ENCODE measurements at places on chromosomes 12 and 14.

DNA sequence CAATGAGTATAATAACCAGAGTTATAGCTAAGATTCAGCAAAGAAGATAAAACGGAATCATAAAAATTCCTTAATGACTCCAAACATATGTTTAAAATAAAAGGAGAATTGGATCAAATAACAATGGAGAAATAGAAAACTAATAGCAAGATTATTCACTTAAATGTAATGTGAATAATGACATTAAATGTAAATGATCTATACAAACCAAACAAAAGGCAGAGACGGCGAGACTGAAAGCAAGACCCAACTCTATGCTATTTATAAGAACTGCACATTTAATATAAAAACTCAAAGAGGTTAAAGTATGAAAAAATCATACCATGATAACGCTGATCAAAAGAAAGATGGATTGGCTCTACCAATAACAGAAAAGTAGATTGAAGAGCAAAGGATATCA, 3.9 kb upstream of the TSHR start:
- no peak for DNase-seq

DNA sequence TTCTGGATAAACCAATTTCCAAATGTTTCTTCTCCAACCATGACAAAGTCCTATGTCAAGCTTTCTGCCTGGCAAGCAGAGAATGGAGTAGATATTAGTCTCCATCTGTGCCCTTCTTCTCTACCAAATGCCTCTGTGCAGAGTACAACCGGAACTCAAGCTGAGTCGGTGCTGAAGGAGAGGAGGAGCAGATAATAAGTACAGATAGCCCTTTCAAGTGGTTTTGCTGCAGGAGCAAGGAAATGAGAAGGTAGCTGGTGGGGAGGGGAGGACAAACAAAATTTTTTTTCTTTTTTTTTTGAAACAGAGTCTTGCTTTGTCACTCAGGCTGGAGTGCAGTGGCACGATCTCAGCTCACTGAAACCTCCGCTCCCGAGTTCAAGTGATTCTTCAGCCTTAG, 14.2 kb upstream of the HELB start:
- DNase-seq, result peak; percentile 84

DNA sequence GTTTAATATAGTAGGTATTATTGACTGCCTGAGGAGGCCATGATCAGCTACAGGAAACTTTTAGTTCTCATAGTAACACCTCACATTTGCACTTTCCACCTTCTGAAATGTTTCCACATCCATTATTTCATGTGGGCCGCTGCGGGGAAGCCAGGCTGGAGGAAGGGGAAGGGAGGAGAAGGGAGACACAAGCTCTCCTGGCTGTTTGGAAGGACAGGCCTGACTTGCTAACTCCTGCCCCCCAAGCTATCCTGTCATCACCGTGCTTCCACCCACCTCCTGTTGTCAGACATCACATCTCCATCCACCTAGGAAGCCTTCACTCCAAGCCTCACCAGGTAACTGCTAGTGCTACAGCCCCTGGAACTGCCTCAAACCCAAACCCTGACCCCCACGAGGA, 9.5 kb downstream of the DPF3 start:
- no peak for DNase-seq

DNA sequence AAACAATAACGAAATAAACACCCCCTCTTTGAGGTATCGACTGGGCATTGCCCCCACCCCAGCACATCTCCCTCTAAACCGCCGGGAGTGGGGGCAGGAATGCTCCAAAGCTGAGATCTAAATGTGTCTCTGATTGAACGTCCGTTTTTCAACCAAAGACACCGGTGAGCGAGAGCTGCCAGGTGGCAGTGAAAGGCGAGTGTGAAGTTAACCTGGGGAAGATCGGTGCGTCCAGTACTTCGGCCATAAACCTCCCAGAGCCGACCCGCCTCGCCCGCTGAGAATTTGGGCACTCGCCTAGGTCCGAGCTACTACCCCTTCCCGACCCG, 625 bp downstream of the ANGEL1 start:
- DNase-seq, result peak; percentile 5

- no peak for DNase-seq
Observed at GRCh38 chr14:61619494-61619893, 75.8 kb upstream of the HIF1A start.

DNA sequence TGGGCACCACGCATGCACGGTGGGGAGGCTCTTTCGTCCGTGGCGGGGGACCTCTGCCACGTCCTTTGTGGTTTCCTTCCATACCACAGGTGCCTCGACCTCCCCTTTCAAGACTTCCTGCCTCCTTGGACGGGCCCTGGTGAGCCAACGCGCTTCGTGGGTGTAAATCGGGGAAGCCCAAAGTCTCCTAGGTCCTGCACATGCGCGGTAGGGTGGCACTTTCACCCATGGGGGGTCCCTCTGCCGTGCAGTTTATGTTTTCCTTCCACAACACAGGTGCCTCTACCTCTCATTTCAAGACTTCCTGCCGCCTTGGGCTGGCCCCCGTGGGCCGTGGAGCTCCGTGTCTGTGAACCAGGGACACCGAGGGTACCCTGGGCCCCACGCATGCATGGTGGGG, 349.7 kb downstream of the ALG10 start:
- DNase-seq, result no peak

GRCh38 chr12:115451780-115452736, 768.1 kb upstream of the TBX3 start:
- DNase-seq, result no peak

DNA sequence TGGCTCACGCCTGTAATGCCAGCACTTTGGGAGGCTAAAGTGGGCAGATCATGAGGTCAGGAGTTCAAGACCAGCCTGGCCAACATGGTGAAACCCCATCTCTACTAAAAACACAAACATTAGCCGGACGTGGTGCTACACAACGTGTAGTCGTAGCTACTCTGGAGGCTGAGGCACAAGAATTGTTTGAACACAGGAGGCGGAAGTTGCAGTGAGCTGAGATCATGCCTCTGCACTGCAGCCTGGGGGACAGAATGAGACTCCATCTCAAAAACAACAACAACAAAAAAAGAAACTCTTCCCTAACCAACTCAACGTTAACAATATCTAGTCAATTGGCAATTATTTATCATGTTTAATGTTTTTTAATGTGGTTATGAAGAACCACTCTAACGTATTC, 89.3 kb downstream of the EPS8 start:
- no peak for DNase-seq

DNA sequence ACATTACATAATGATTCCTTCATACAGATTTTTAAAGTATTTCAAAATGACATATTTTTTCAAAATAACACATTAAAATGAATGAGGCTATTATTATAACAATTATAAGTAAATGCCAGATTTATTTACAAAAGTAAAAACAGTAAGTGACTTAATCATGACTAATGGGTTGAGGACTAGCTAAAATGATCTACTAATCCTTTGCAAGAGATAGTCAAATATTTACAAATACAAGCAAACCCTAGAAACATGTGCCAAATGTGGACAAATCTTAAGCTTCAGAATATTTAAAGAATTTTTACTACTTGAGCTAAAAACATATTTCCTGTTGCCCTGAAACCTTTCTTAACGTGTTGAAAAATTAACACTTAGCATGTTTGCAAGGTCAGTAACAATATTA, 74.8 kb downstream of the KIF21A start:
- no peak for DNase-seq

GRCh38 chr14:91255026-91255695, 10.7 kb upstream of the GPR68 start:
- no peak for DNase-seq

GRCh38 chr14:92646952-92647796, 101.3 kb downstream of the LGMN start:
- no peak for DNase-seq

DNA sequence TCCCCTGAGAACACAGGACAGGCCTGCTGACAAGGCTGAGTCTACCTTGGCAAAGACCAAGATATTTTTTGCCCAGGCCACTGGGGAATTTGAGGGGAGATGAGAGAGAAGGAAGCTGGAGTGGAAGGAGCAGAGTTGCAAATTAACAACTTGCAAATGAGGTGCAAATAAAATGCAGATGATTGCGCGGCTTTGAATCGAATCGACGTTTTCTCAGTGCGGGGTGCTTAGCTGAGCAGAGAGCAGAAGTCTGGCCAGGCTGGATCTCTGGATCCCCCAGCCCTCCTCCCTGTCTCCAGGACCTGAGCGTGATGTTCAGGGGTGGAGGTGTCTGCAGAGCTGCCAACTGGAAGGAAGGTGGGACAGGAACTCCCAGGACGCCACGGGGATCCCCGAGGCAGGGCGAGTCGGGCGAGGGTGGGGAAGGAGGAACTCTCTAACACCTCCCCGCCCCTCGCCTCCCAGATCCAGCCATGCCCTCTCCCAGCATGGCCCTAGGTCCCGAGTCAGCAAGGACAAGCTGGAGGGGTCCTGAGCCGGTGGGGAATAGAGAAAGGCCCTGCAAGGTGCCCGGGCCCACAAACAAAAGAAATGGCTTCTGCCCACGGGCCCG, 527 bp upstream of the CARMIL3 start:
- no peak for DNase-seq

GRCh38 chr14:74528406-74528805, 34.8 kb downstream of the ISCA2 start:
- DNase-seq, result no peak

- no peak for DNase-seq
Observed at GRCh38 chr14:51676549-51676948, 24.8 kb downstream of the FRMD6 start.

DNA sequence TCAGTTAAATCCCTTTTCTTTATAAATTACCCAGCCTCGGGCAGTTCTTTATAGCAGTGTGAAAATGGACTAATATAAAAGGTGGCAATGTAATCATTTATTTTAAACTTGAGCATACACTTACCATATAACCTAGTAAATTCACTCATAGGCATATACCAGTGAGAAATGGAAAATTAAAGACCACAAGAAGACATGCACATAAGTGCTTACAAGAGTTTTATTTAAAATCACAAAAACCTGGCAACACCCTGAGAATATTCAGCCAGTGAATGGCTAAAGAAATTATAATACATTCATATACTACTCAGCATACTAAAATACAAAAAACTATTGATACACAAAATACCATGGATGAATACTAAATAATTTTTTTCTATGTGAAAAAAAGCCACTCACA, 1017.5 kb upstream of the TMEM132C start:
- no peak for DNase-seq

DNA sequence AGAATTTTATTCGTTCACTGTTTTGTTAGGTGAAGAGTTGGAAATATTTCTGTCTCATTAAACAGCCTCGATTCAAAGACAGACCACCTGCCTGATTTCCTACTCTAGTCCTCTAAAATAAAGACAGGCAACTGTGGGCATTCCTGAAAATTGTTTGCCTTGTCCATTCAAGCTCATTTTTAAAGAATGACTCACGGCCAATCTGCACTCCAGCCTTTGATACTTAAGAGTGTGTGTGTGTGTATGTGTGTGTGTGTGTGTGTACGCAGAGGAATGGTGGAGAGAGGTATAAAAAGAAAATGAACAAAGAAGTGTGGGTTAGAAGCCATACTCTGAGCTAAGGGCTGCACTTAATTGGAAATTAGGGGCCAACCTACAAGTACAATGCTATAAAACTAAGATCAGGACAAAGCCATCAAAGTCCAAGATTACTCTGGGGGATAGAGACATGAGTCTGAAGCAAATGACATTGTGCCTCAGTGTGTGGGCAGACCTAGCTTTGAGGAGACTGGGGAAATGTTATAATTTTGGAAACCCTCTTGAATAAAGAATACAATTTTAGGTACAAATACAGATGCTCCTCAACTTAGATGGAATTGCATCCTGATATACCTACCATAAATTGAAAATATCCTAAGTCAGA, 45.6 kb upstream of the SOCS2 start:
- DNase-seq, result no peak

DNA sequence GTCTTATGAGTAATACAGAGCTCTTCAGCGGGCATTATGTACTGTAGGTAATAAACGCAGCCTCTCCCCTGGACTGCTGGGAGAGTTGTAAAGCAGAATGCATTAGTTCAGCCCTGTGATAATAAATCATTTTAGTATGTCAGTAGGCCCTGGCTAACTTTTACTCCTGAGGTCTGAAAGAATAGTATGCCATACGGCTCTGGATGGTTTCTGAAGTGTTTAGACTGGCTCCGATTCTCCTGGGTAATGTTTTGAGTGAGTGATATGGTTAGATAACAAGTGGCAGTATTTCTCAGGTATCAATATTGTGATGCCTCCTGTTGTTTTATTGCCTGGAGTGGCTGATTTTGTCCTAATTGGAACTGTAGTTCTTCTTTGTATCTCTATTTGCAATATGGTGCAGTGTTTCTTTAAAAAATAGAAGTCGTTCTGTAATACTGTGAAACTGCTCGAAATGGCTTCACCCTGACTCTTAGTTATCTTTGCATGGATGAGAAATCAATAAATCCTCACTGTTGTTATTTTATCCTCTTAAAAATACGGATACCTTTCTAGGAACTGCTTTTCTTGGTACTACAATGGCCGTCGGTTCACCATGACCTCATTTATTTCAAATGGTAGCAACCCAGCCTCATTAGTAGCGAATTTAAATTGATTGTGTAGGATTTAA, 100.2 kb downstream of the PDZRN4 start:
- no peak for DNase-seq

DNA sequence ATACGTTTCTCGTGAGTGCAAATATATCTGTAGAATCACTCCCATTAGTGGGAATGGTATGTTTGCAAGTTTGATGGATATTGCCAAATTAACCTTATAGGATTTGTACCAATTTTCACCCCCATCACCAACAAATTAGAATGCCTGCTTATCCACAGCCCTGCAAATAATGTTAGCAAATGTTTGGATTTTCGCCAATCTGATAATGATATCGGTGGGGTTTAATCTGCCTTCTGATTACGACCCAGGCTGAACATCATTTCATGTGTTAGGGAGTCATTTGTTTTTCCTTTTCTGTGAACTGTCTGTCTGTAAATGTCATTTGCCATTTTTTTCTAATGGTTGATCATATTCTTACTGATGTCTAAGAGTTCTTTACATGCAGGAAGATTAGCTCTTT, 4.1 kb upstream of the DAZAP2 start:
- DNase-seq, result no peak

GRCh38 chr14:29548948-29549370, 378.7 kb downstream of the PRKD1 start:
- DNase-seq, result no peak

DNA sequence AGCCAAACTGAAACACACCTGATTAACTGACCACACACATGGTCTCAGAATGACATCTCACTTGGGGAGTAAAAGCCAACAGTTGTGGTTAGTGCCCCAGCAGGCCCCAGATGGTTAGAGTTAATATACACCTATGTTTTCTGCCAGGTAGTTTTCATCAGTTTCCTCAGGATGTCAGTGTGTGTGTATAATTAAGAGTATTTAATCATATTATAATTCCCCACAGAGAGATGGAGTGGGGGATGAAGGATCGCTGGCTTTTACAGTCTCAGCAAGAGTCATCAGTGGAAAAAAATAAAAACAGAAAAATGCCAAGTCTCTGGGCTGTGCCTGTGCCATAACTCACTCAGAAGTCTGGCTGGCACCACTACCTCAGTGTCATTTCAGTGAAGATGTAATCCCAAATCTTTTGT, 412.5 kb downstream of the ZFP36L1 start:
- no peak for DNase-seq
